ENCODE measurements at places on chromosomes 4 and X. TPM values are rescaled to one million over a fixed set of nuclear protein-coding genes. Genes with fewer than 3 reads are reported as not detected.
A peak's percentile ranks its signal among the peaks of the same experiment; 100 is the strongest.

GRCh38 chr4:73894001-73894400 is 24.8 kb downstream of the CXCL1 start:
- no peak for DNase-seq

DNA sequence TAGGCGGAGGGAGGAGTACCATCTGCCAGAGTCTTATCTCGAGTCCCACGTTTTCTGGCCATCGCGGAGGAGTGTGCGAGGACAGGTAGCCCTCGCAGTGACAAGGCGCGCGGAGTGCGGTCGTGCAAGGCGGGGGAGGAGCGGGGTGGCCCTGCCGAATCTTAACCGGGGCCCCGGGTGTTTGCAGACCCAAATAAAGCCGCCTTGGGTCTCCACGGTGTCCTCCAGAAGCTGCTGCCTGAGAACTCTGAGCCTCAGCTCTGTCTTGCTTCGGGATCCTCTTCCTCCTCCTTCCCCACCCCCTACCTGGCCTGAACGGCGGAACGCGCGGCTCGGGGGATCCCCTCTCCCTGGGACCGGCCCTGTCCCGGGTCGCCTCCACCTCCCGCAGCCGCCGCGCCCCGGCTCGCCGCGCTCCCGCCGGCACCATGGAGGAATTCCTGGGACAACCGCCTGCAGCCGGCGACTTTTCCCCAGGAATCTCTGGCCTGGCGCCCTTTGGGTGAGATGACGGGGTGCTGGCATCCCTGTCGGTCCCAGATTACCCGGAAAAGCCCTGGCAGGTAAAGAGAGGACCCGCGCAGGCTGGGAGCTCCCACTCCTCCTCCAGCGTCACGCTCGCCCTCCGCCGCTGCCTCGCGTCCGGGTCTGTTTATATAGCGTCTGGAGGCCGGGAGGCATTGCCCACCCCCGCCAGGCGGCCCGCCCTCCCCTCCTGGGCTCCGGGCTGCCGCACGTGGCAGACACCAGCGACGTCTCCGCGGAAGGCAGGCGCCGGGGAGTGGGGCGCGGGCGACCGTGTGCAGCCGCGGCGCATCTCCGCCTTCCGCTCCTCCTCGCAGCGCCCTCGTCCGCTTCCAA is at the start of gene GALNTL6:
GALNTL6 (plus strand) TSS at position 740 of the 861 bp plus-strand sequence.
- DNase-seq, result peak; percentile 85

DNA sequence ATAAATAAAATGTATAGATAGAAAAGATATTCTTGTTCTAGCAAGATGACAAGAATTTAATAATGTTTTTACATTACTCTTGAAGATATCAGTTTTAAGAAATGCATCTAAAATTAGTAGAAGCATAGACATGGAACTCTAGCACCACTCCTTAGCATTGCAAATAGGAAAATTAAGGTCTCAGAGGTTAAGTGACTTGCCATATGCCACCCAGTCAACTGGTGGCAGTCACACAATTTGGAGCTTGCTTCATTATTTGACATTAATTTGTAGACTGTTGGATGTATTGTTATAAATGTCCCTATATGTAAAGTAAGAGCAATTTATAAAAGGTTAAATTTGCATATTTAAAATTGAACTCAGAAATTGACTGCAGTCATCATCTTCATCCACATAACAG is 20.8 kb downstream of the GPM6A start:
- no peak for DNase-seq

Gene HDX
- 4.2 TPM for total RNA-seq

- DNase-seq, result no peak
Observed at GRCh38 chrX:38859602-38860001, 58.3 kb downstream of the MID1IP1 start.

DNA sequence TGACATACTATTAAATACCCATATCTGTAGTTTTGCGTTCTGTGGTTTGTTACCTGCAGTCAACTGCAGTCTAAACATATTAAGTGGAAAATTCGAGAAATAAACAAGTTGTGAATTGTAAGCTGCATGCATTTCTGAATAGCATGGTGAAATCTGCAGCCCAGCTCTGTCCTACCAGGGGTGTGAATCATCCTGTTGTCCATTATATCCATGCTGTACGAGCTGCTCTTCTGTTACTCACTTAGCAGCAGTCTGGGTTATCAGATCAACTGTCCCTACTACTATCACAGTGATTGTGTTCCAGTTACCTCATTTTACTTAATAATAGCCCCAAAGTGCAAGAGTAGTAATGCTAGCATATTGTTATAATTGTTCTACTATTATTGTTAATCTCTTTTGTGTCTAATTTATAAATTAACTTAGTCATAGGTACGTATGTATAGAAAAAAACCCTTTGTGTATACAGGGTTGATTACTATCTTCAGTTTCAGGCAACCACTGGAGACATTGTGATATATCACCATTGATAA is 173.7 kb upstream of the FAT4 start:
- DNase-seq, result no peak

GRCh38 chr4:27248829-27249228 is 388.2 kb downstream of the STIM2 start:
- DNase-seq, result no peak

DNA sequence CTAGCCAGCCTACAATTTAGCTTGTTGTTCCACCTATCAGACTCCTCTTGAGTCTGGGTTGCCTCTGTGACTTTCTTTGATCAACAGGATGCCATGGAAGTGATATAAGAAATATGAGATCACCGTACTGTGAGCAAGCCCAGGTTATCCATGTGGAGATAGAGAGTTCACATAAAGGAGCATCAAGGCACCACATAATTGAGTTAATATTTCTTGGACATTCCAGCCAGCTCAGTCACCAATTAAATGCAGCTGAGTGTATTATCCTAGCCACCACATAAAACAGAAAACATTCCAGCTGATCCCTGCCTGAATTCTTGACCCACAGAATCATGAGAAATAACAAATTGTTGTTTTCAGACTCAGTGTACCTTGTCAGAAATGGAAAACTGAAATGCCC is 253.6 kb downstream of the PPP1R2C start:
- DNase-seq, result no peak

Gene ZNF275
- total RNA-seq, result 16.9 TPM

Gene NSUN7
- total RNA-seq, result 2.4 TPM

- DNase-seq, result no peak
Observed at GRCh38 chr4:140089216-140089615, 64.8 kb downstream of the MAML3 start.

DNA sequence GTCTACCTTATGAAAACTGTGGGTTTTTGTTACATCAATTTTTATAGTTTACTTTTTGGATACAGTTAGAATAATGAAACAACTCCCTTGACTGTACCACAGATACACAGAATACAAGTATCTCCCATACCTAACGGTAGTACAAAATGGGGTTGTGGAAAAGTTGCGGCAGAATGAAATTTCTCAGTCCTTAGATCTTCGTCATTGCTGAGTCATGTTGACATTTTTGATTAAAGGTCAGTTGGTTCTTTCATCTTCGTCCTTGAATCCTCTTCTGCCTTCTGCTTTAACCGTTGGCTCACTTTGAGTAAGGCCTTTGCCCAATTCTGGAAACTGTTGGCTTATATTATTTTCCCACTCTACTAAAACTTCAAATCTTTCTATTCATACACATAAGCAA is 75.6 kb downstream of the TRIML1 start:
- DNase-seq, result no peak

Gene WAS
- 0.37 TPM for total RNA-seq

GRCh38 chr4:75916091-75916661 is 13.9 kb upstream of the PPEF2 start:
- no peak for DNase-seq

Gene BTC
- total RNA-seq, result 0.41 TPM

Gene TMSB15A
- total RNA-seq, result 1.1 TPM

Gene VSIG4
- total RNA-seq, result not detected

Gene CITED1
- total RNA-seq, result 0.68 TPM

DNA sequence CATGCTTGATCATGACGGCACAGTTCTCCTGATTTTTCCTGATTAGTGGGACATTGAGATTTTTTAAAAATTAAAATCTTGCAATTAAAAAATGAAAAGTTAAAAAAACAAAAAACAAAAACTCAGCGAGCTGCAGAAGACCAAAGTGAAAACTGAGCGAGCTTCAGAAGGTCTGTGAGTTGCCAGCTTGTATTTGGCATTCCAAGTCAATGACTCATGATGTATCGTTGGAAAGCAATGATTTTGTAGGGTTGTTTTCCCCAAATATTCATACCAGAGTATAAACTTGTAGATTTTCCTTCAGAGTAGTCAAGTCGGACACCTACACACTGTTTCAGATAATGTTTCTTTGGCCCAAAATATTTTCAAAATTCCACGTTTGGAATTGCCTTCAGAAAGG is 76.9 kb downstream of the LRRC66 start:
- DNase-seq, result no peak

DNA sequence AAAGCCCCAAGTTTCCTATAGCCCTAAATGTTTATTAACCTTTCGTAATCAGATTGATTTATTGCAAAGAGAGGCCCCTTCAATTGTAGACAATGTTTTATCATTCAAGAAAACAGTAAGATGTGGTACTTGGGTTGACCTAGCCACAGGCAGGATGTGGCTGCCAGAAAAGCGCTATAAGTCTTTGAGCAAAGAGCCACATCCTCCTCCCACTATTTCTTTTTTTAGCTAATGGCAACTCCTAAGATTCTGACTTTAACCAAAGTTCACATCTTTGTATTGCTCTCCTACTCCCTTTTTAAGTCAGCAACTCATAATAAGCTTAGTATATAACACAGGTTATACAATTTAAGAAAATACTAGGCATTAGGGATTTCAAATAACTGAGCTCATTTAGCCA is 70.7 kb upstream of the PPP3CA start:
- DNase-seq, result no peak

DNA sequence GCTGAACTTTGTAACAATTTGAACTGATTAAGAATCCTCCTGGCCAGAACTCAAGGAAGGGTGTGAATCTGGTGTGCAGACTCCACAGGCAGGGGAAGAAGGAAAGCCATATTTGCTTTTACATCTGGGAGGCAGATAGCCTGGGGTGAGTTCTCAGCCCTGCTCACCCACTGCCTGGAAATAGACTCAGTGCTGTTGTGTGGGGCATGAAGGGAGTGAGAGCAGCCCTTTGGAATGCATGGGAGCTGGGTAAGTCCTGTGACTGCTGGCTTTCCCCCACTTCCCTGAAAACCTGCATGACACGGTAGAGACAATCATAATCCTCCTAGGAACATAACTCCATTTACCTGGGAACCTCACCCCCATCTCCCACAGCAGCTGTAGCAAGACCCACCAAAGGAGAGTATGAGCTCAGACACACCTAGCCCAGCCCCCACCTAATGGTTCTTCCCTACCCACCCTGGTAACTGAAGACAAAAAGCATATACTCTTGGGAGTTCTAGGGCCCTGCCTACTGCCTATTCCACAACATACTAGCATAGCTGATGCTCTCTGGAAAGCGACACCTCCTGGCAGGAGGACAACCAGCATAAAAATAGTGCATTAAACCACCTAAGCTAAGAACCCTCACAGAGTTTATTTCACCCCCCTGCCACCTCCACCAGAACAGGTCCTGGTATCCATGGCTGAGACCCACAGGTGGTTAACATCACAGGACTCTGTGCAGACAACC is 59.3 kb upstream of the UBQLN2 start:
- DNase-seq, result no peak

GRCh38 chrX:124518885-124519284 is 172.5 kb downstream of the SH2D1A start:
- no peak for DNase-seq

DNA sequence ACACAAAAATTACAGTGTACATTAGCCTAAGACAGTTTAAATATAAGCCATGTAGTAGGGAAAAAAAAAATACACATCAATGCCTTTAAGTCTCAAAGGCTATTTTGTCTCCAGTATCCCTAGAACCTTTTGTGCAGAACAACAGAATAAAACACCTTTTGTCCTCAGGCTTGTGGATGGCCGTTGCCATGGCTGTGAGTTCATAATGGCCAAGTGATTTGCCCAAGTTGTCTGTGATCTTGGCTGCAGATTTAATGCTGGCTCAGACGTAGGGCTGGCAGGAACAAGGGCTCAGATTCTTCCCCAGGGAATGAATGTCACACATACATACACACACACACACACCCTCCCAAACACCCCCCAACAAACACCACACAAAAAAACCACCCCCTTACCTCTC is 25.3 kb downstream of the GPM6B start:
- DNase-seq, result no peak

GRCh38 chr4:179331362-179331761 is 1889.1 kb upstream of the AGA start:
- DNase-seq, result no peak

- DNase-seq, result no peak
Observed at GRCh38 chr4:25075129-25075528, 44.4 kb upstream of the LGI2 start.

- no peak for DNase-seq
Observed at GRCh38 chr4:185144601-185145240, 1.7 kb downstream of the SLC25A4 start.

Gene RASGEF1B
- 2.5 TPM for total RNA-seq

Gene CABS1
- total RNA-seq, result not detected

Gene MAGEB10
- total RNA-seq, result not detected

Gene VEGFC
- 25.2 TPM for total RNA-seq

Gene BEND2
- not detected for total RNA-seq

Gene CYSLTR1
- not detected for total RNA-seq

Gene PPP1R2C
- not detected for total RNA-seq

- DNase-seq, result no peak
Observed at GRCh38 chr4:101238706-101239105, 108.6 kb downstream of the PPP3CA start.

DNA sequence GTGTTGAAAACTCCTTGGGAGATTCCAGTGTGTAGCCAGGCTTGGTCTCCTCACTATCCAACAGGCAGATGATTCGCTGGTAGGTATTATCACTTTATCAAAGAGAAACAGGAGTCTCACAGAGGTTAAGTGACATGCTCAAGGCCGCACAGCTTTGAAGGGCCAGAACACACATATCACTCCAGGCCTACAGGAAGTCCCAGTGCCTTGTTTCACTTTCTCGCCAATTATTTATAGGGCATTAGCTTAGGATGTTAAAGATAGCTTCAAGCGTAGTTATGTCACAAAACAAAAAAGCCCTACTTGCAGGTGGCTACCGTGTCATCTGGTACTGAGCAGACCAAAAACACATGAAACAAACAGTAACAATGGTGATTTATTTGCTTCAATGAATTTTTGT is 13.2 kb downstream of the ATP8A1 start:
- DNase-seq, result no peak

DNA sequence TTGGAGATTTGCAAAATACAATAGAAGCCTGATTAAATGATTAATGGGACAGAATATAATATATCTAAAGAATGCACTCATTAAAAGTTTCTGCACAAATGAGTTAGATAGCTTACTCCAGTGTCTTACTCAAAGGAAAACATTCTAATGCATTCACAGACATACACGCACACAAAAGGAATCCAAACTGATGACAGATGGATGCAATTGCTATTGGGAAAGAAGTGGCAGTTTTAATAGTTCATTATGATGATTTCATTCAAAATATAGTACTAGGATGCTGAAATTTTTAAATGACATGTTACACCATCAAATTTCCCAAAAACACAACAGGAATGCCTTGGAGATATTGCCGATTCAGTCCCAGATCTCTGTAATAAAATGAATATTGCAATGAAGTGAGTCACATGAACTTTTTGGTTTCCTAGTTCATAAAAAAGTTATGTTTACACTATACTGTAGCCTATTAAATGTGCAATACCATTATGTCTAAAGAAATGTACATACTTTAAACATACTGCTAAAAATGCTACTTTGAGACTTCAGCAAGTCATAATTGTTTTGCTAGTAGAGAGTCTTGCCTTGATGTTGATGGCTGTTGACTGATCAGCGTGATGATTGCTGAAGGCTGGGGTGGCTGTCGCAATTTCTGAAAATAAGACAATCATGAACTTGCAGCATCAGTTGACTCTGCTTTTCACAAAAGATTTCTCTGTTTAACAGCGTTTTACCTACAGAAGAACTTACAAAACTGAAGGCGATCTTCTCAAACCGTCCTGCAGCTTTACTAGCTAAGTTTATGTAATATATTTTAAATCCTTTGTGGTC is 45.6 kb downstream of the BBS12 start:
- DNase-seq, result no peak
